ENCODE measurements at places on chromosomes 6 and 20. TPM values are rescaled to one million over a fixed set of nuclear protein-coding genes. Genes with fewer than 3 reads are reported as not detected.

- DNase-seq = no peak
Observed at GRCh38 chr20:45861221-45862075, 4.0 kb downstream of the ZSWIM3 start.

IYD gene
- 2.3 TPM for polyA plus RNA-seq

VSTM2L gene
- polyA plus RNA-seq = 5.9 TPM

LRFN2 gene
- polyA plus RNA-seq = 0.13 TPM

MEP1A gene
- polyA plus RNA-seq = 0.22 TPM

Measured in right lung (tissue), 10 donors.